ENCODE measurements at places on chromosomes 4 and X.
A peak's percentile ranks its signal among the peaks of the same experiment; 100 is the strongest.

GRCh38 chr4:6779667-6780565, 2.6 kb upstream of the KIAA0232 start:
- DNase-seq: peak; percentile 75

DNA sequence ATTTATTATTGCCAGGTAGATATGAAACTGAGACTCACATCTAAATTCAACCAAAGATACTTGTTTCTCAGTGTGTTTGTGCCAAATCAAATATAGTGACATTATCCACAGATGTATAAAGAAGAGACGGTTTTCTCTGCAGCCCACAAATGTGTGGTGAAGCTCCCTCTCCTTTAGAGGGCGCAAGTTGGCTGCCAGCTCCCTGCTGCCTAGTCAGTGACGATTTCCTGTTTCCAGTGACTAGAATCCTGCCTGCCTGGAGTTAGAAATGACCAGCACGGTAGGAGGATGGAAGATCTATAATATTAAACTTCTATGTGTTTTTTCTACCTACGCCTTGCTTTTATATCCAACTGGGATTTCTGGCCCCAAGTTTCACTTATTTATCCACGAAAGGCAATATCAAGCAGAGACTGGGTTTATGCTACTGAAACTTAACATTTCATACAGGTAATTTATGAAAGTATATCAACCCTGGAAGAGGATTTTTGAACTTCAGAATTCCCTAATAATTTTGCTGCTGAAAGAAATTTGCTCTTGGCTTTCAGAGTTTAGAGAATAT, 1793.7 kb upstream of the TENM3 start:
- DNase-seq: no peak

- no peak for DNase-seq
Observed at GRCh38 chr4:63618883-63619718, 790.1 kb downstream of the TECRL start.

DNA sequence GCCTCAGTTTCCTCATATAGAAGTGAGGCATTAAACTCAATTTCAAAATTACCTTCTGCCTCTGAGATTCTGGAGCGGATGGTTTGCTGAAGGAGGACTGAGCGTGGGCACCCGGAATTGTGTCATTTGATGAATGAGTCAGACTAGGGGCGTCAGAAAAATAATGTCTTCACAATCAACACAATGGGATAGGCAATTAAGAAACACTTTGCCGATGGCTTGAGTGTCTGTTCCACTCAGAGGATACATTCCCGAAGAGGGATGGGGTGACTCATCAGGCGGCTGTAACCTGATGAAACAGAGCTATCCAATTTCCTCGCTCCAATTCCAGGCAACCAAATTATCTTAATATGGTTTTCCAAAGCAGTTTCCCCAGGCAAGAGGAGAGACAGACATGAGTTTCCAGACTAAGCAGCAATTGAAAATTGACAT, 1.2 kb upstream of the CHRNA9 start:
- DNase-seq: peak; percentile 53

DNA sequence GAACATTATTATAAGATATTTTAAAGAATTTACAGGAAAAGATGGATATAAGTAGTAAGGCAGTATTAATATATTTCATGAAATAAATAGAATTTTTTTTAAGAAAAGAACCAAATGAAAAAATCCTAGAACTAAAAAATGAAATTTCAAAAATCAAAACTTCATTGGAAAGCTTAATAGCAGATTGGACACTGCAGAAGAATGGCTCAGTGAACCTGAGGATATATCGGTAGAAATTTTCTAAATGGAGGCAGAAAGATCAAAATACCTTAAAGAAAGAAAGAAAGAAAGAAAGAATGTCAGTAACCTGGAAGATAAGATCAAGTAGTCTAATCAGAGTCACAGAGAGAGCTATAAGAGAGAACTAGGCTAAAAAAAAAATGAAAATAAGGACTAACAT, 21.3 kb upstream of the FAM13A start:
- DNase-seq: no peak

DNA sequence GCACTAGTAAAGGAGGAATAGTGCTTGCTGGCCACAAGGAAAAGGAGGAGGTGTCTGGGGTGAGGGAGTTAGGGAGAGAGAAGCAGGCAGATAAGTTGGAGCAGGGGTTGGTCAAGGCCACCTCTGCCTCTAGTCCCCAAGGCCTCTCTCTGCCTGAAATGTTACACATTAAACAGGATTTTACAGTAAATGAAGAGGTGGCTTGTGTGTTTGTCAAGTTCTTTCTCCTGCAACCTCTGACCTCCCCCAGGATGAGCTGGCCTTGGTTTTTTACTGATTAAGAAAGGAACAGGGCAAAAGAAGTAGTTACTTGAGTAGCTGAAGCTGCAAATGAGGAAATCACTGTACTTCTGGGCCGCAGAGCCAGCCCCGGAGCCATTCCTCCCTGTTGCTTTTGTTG, 2.0 kb downstream of the GJB1 start:
- DNase-seq: no peak

GRCh38 chrX:124594017-124594651, 247.8 kb downstream of the SH2D1A start:
- DNase-seq: no peak

DNA sequence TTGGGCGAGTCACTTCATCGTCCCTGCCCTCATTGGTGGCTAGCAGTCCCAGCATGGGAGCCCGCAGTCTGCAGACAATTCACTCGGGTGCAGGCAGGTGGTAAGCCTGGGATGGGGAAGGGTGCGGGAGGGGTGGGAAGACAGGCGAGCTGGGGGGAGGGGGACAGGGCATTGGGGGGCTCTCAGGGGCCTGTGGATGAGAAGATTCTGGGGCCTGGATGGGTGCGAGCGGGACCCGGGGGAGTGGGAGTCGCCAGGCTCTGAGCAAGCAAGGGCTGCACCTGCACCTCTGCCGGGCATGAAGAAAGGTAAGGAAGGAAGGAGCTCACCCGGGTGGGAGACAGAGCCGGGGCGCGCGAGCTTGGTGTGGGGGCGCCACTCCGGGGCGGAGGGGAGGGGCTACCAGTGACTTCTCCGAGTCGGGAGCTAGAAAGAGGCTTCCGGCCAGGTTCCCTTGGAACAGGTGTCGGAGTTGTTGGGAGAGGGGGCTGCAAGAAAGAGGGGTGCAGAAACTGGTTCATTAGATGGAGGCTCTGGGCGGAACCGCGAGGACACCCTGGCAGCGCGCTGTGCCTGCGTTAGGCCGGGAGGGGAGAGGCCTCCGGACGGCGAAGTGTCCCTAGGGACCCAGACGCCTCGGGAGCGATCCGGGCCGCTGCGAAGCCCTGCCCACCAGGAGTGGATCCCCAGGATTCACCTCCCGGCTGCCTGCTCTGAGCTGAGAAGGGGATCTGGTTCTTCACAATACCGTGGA, 103.4 kb upstream of the PDLIM3 start:
- no peak for DNase-seq

DNA sequence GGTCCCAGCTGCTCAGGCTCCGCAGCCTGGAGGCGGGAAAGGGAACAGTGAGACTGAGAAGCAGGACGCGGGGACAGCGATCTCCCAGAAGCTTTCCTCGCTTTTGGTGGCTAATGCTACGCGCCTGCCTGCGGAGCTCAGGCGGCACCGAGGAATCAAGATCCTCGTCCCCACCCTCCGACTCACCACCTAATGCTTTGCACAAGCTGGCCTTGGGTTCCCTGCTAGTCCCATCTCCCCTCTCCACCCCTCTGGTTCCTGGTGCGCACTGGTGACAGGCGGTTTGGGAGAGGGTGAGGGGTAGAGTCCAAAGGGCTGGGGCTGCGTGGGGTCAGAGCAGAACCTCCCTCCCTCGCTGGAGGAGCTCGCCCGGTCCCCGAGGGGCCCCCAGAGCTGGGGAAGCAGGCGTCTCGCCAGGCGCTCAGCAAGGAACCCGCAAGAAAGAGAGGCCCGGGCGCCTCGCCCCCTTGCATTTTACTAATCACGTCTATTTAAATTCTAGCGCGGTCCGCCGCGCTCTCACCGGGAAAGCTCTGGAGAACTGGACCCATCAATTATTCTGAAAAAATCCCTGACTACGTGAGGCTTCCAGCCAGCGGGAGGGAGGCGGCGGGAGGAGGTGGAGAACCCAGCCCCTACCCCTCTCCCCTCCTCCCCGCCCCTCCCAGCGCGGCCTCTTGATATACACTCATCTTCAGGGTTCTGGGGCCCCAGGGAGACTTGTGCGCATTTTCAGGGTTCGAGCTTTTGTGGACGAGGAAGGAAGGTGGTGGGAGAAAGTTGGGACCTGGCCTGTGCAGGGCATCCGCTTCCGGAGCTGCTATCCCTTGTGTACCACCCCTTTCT, 9.1 kb downstream of the POU4F2 start:
- no peak for DNase-seq

- no peak for DNase-seq
Observed at GRCh38 chr4:172674811-172675210, 493.8 kb upstream of the GALNT7 start.

GRCh38 chr4:85474818-85475630, at the start of gene ARHGAP24:
Gene ARHGAP24 (plus strand): TSS chr4:85475150.
- DNase-seq: peak; percentile 82

GRCh38 chrX:69317721-69318120, 152.5 kb upstream of the PJA1 start:
- no peak for DNase-seq

GRCh38 chr4:133865612-133866327, 335.8 kb downstream of the PABPC4L start:
- no peak for DNase-seq

- no peak for DNase-seq
Observed at GRCh38 chr4:75513526-75514130, 575 bp downstream of the RCHY1 start.

GRCh38 chr4:63919636-63920365, 489.4 kb downstream of the TECRL start:
- DNase-seq: no peak

GRCh38 chrX:96170626-96171025, 514.0 kb upstream of the DIAPH2 start:
- no peak for DNase-seq

DNA sequence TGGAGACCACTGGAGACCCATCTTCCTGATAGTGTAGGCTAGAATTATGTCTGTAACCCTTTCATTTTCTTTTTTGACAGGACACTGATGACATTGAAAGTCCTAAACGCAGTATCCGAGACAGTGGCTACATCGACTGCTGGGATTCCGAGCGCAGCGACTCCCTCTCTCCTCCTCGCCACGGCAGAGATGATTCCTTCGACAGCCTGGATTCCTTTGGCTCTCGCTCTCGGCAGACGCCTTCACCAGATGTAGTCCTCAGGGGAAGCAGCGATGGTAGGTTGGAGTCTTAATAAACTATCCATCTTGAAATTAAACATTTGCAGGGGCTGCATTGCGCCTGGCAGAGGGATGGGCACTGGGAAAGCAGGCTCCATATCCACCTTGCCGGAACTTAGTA, 75.4 kb downstream of the LIMCH1 start:
- no peak for DNase-seq

DNA sequence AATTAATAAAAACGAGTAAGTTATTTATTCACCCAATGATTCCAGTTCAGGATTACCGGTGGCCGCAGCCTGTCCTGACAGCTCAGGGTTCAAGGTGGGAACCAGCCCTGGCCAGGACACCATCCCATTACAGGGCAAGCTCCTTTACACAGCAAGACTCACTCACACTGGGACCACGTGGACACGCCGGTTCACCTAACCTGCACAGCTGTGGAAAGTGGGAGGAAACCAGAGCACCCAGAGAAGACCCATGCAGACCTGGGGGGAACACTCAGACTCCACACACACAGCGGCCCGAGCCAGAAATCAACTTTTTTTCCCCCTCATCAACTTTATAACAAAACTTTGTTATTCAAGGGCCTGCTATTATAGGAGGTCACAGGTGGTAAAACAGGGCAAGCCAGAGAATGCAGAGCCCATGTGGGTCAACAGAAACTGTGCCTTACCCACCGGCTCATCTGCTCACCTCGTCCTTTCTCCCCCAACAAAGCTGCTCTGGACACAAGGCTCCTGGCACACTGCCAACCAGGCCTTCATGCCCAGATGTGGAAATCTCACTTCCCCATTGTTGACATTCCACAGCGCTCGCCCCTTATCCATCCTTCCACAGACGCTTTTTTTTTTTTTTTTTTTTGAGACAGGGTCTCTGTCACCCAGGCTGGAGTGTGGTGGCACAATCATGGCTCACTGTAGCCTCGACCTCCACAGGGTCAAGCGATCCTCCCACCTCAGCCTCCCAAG, 8.0 kb upstream of the ODAPH start:
- no peak for DNase-seq

GRCh38 chr4:73673286-73673685, 53.0 kb upstream of the RASSF6 start:
- DNase-seq: no peak

GRCh38 chr4:87974856-87975462, 555 bp upstream of the SPP1 start:
- DNase-seq: no peak

DNA sequence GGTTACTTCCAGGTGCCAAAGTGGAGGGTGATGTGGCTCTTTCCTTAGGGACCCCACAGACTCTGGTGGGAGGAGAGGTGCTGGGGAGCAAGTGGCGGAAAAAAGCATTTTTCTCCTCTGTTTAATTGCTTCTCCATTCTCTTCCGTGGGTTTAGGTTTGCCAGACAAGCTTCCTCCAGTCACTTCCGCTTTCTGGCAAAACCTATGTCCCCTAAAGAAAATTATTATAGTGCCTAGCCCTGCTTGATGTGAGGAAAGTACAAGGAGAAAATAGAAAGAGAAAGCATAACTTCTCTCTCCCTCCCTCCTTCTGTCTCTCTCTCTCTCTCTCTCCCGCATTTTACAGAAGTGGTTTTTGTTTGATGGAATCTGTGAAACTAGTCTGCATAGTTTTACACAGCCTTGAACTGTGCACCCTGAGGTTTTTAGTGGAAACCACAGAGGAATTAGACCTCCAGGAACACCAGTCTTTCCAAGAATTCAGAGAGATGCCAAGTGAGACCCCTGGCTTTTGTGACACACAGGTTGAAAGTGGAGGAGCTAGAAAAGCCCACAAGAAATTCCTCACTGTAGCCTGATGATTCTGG, 231.1 kb upstream of the ANXA3 start:
- DNase-seq: no peak

DNA sequence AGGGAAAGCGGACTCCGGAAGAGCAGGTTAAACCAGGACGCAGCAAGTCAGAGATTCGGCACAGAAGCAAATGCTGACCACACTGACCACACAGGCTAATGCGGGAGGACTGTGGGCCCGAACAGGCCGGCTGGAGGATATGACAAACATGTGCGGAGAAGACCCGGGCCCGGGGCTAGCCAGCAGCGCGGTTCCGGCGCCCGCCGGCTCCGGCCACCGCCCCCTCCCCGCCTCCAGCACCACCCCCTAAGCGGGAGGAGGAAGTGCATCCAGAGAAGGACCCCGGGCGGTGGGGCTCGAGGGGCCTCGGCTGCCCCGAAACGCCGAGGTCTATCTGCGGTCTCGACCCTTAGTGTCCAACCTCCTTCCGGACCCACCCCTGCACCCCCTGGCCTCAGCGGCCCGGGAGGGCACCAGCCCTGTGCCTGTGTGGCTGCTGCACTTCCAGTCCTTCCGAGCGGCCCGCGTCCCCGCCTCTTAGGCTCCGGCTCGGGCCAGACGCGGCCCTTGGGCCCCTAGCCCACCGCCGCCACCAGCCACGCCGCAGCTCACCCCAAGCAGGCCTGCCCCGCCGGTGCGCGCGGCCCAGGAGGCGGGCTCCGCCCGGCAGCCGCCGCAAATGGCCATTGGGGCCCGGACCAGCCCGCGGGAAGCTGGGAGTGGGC, 2.1 kb downstream of the ELOVL6 start:
- DNase-seq: no peak

- no peak for DNase-seq
Observed at GRCh38 chr4:120139392-120139791, 72.7 kb upstream of the MAD2L1 start.
